ENCODE measurements at places on chromosomes 11 and 22.

DNA sequence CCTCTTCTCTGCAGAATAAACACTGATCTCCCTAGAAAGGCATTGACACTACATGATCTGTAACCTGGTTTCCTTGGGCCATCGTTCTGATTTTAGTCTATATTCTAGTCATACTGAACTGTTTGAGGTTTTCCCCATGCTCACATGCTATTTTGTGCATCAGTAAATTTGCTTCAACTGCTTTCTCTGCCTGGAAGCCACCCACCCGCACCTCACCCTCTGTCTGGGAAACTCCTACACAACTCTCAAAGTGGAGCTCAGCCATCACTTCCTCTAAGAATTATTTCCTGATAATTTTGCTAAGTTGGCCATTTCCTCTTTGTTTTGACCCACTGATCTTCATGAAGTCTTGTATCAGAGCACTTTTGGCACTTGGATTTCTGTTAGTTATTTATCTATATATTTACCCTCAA lies 36.1 kb downstream of the MMP20 start:
- no peak for DNase-seq

GRCh38 chr11:48018528-48019216 lies 38.3 kb downstream of the PTPRJ start:
- no peak for DNase-seq

DNA sequence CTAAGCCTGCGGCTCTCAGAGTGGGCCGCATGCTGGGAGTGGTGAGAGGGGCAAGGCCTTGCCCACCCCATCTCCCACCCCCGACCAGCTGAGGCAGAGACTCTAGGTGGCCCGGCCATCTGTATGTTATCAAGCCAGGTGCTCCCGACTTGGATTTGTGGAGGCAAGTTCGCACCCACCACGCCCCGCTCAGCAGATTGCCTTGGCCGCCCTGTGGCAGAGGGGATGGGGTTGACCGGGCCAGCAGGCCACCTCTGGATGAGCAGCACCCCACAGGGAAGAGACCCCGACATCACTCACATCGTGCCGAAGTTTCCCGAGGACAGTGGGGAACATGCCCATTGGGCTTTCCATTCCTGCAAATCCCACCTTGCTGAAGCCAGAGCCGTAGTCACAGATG lies 40.8 kb downstream of the DHCR7 start:
- DNase-seq: no peak

- DNase-seq: no peak
Observed at GRCh38 chr11:86141727-86142126, 72.8 kb upstream of the PICALM start.

- no peak for DNase-seq
Observed at GRCh38 chr11:6245536-6245935, 6.6 kb downstream of the CNGA4 start.

GRCh38 chr22:43726322-43726721 lies 85.8 kb downstream of the EFCAB6 start:
- DNase-seq: no peak

- peak; percentile 95 for DNase-seq
Observed at GRCh38 chr11:69301455-69302401, 7.8 kb downstream of the MYEOV start.

DNA sequence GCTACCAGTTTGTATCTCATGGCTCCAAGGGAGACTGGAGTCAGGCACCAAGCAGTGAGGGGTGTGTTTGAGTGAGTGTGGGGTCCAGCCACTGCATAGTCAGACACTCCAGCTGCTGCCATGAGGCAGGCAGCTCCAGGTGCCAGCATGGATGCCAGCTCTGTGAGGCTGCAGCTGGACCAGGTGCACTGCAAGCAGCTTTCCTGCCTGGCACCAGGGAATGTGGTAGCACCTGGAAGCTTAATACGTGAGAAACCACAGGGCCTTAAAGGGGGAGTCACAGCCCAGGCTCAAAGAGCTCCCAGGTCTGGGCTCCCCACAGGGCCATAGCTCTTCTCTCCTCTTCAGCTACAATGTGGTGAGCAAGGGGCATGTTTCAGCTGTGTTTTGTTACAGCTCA lies 817.8 kb upstream of the LUZP2 start:
- DNase-seq: no peak

- DNase-seq: peak; percentile 85
Observed at GRCh38 chr11:11148104-11148509, 204.9 kb downstream of the CSNK2A3 start.

- DNase-seq: no peak
Observed at GRCh38 chr22:31091106-31091975, 10.2 kb downstream of the SMTN start.

GRCh38 chr11:121932646-121933185 lies 183.3 kb downstream of the BLID start:
- DNase-seq: peak; percentile 86

GRCh38 chr11:80415580-80415979 lies 974.8 kb upstream of the TENM4 start:
- no peak for DNase-seq

DNA sequence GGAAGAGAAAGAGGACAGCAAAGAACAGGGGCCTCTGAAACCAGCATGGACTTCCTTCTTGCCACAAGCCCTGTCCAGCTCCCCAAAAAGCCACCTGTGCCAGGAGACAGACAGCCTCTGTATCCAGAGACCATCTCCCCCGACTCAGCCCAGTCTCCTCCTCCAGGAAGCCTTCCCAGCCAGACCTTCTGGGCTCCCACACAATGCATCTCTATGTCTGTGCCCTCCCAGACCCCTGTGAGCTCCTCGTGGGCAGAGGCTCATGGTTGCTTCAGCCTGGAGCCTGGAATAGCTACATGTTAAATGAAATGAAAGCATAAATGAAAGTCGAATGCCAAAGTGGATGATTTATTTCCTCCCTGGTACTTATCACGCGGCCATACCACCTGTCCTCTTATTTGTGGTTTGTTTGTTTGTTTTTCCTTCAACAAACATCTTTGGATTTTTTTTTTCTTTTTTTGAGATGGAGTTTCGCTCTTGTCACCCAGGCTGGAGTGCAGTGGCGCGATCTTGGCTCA lies 7.3 kb upstream of the ARAP1 start:
- no peak for DNase-seq

DNA sequence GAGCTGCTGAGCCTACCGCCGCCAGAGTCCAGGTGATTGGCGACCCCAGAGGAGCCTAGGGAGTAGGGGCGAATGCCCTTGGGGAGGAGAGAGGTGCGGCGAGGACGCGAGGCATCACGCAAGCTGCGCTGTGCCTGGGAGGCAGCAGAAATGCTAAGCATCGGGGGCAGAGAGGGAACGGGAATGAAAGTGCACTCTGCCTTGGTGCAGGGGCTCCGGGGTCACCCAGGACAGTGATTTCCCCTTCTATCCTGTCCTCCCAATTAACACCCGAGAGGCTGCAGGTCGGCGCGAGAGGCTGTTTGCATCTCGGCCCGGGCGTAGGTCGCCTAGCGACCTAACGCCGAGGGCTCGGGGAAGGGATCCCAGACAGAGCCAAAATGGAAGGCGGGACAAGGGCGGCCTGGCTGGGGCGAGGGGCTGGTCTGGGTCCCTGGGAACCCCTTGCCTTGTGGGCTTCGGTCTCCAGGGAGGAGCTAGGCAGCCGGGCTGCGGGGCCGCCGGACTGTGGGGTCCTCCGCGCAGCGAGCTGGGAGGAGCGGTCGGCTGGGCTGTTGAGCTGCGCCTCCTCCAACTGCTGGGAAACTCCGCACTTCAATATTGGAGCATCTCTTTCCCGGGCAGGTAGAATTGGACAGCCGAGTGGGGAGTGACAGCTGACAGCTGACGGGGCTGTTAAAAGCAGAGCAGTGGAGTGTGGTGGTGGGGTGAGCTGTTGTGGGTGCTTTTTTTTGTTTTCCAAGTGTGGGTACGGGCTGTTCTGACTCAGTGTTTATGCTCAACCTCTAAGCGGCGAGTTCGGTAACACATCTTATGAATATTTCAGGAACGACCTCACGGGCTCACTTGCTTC lies 657 bp downstream of the ELMOD1 start:
- DNase-seq: no peak

DNA sequence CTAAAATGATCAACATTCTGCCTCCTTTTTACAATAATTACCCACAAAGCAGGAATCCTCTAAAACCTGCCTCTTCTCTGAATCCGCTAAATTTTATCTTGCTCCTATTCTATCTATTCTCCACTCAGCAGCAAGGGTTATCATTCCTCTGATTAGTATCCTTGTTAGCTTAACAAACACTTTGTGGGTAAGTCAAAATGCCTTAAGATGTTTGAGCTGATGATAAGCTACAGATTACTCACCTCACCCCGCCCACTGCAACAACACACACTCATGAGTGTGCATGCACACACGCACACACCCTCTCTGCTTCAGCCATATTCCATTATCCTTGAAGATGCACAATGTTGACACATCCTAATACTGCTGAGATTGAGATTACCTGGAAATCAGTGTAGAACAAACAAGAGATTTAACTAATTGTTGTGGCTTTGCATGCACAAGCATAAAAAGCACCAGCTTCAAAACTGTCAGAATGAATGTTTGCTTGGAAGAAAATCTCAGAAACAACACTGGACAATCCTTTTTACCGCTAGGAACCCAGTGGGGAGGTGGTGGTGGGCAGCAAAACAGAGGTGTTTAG lies 130.9 kb downstream of the BBOX1 start:
- DNase-seq: peak; percentile 17

- DNase-seq: no peak
Observed at GRCh38 chr11:20258376-20258895, 98.2 kb upstream of the DBX1 start.

- no peak for DNase-seq
Observed at GRCh38 chr22:38865201-38866023, 6.6 kb downstream of the CBX6 start.

- peak; percentile 33 for DNase-seq
Observed at GRCh38 chr11:68373189-68373814, 60.9 kb downstream of the LRP5 start.

- no peak for DNase-seq
Observed at GRCh38 chr11:9380773-9381172, 3.7 kb upstream of the IPO7 start.

DNA sequence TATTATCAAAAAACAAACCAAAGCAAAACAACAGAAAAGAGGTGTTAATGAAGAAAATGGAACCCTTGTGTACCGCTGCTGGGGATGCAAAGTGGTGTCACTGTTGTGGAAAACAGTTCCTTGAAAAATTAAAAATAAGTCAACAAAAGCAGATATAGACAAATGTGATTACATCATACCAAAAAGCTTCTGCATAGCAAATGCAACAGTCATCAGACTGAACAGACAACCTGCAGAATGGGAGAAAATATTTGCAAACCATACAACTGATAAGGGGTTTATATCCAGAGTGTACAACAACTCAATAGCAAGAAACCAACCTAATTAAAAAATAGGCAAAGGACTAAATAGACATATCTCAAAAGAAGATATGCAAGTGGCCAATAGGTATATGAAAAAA lies 22.9 kb upstream of the CARS1 start:
- no peak for DNase-seq

GRCh38 chr11:11948242-11948947 lies 60.0 kb downstream of the DKK3 start:
- DNase-seq: no peak

- DNase-seq: no peak
Observed at GRCh38 chr11:124570160-124570559, 363 bp downstream of the OR8A1 start.
